ENCODE measurements at places on chromosomes 5 and 9. TPM values are rescaled to one million over a fixed set of nuclear protein-coding genes. Genes with fewer than 3 reads are reported as not detected.

TRIM7 gene
- total RNA-seq, result 1.1 TPM

PDLIM4 gene
- total RNA-seq, result 15.4 TPM

LCN1 gene
- 13.0 TPM for total RNA-seq

SIT1 gene
- not detected for total RNA-seq

IFNA4 gene
- total RNA-seq, result not detected

EQTN gene
- total RNA-seq, result 1.2 TPM

GHR gene
- 12.9 TPM for total RNA-seq

NIM1K gene
- 6.6 TPM for total RNA-seq

OBP2B gene
- not detected for total RNA-seq

IFNA16 gene
- not detected for total RNA-seq
